NCI-H1930 (cell line): ENCODE measurements at places on chromosomes 4 and X.

DNA sequence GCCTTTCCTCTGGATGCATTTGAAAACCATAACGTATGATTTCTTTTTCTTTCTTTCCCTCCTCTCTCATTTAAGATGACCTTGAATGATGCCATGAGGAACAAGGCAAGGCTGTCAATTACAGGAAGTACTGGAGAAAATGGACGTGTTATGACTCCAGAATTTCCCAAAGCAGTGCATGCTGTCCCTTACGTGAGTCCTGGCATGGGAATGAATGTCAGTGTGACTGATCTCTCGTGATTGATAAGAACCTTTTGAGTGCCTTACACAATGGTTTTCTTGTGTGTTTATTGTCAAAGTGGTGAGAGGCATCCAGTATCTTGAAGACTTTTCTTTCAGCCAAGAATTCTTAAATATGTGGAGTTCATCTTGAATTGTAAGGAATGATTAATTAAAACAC, 142.8 kb downstream of the GRIA2 start:
- no peak for DNase-seq

DNA sequence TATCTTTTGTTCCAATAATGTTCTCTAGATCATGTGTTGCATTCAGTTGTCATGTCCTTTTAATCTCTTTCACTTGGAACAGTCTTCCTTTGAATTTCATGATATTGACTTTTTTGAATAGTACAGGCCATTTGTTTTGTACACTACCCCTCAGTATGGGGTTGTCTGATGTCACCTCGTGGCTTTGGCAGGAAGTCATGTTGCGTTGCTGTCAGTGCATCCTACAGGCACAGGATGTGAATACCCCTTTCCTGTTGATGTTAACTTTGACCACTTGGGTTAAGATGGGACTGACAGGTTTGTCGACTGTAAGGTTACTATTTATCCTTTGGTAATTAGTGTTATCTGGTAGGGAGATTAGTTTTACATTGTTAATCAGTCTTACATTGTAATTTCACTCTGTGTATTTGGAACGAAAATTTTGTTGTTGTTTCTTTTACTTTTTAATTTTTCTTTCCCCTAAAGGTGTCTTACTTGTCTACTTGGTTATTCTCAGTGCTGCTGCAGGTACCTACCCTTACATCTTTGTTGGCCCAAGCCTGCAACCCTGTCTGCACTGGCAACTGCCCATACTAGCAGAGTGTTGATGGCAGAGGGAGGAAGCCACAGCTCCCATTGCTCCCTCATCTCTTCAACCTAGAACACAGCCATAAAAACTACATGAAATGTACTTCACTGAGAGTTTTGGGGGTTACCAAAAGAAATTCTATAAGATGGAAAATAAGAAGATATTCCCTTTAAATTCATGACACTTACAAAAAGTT, 14.7 kb upstream of the ATP8A1 start:
- no peak for DNase-seq

GRCh38 chrX:120429776-120430540, 39.1 kb downstream of the LAMP2 start:
- DNase-seq = no peak

DNA sequence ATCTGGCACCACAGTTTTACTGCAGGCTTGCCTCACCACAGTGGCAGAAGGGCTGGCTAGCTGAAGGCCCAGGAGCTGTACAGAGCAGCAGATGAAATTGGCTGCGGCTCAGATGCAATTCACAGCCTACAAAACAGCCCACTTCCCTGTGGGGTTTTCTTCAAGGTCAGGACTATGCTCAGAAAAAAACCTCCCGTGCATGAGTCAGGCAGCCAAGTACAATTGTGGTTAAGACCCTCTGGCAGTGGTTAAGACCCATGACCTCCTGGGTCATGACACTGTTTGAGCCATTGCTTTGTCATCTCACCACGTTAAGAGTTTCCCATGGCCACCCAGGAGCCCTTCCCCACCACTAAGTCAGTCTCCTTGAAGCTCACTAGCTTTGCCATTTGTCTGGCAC, 276.3 kb downstream of the HNRNPD start:
- no peak for DNase-seq

- no peak for DNase-seq
Observed at GRCh38 chr4:77728420-77728819, 90.7 kb downstream of the CNOT6L start.

DNA sequence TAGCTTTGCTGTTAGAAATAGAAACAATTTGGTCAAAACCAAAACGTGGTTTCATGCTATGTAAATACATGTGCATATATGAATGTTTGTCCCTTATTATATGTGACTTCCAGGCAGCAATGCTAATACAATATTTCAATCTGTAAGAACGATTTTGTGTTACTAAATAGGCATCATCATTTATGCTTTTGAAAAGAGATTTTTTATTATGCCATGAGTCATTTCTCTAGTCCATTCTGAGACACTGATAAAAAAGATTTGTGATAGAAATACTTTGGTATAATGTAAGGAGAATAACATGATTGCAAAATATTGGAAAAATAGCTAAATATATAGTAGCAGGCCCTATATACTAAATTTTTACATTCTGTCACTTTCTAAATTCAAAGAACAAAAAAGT, 28.9 kb downstream of the SYNPO2 start:
- DNase-seq = no peak

GRCh38 chrX:11760958-11761357, 2.9 kb downstream of the MSL3 start:
- DNase-seq = no peak

DNA sequence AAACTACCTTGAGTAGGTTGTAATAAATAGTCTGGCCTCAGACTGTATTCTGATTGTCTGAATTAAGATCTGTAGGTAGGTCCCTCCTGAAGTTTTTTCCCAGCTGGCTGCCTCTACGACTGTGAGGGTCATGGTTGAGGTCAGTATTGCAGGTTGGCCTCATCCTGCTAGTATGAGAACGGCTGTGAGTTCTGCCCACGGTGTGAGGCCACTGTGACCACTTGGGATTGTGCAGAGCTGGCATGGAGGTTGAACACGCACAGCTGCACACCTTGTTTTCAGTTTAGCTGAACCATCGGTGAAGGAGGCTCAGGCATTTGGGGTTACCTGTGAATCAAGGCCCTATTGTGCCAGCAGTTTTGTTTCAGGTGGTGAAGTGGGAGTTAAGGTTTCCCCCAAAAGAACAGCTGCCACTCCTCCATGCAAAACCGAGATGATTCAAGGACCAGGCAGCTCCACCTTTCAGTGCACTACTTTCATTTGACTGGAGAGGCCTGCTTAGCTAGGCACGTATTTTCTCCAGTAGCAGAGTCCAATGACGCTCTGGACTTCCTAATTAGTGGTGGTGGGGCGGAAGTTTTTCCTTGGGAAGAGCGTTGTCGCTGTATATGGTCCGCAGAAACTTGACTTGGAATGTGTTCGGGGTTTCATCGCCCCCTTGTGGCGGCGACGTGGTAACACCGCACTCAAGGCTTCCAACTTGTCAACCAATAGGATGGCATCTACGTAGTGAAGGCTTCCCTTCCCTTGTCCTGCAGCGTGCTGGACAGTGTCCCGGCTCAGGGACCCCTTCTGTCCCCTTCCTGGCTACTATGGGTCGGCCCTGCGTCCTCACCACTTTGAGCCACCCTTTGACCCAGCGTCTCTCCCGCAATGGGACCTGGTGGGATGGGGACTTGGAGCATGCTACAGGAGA, 13.8 kb downstream of the CMC4 start:
- DNase-seq = peak; percentile 48

GRCh38 chr4:41443340-41444079, 94.4 kb upstream of the LIMCH1 start:
- DNase-seq = peak; percentile 44

GRCh38 chr4:51843309-51844152, 578 bp downstream of the DCUN1D4 start:
- DNase-seq = peak; percentile 7

- DNase-seq = no peak
Observed at GRCh38 chr4:129144755-129145206, 48.8 kb downstream of the C4orf33 start.

- no peak for DNase-seq
Observed at GRCh38 chr4:64712590-64712989, 303.3 kb upstream of the TECRL start.

GRCh38 chrX:6210230-6210629, 18.4 kb downstream of the NLGN4X start:
- no peak for DNase-seq

DNA sequence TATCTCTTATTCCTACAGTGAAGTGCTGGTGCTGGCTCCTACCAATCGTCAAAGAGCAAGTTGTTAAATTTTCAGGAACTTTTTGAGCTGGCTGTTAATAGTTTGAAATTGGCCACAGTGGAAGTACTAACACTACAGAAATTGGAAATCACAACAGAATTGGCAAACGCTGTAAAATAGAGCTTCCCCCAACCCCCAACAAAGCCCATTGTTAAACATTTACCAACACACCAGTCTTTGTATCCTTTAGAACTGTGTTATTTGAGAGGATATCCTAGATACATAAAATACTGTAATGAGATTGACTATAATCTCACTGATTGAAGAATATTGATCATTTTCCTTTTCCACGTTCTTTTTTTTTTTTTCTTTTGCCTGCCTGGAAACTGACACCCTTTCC, 37.4 kb downstream of the FAM241A start:
- DNase-seq = no peak

GRCh38 chr4:152896811-152897210, 39.3 kb upstream of the FHDC1 start:
- DNase-seq = no peak

- DNase-seq = no peak
Observed at GRCh38 chrX:84168574-84168973, 19.4 kb downstream of the RPS6KA6 start.
